ENCODE measurements at places on chromosomes 13 and 19.

DNA sequence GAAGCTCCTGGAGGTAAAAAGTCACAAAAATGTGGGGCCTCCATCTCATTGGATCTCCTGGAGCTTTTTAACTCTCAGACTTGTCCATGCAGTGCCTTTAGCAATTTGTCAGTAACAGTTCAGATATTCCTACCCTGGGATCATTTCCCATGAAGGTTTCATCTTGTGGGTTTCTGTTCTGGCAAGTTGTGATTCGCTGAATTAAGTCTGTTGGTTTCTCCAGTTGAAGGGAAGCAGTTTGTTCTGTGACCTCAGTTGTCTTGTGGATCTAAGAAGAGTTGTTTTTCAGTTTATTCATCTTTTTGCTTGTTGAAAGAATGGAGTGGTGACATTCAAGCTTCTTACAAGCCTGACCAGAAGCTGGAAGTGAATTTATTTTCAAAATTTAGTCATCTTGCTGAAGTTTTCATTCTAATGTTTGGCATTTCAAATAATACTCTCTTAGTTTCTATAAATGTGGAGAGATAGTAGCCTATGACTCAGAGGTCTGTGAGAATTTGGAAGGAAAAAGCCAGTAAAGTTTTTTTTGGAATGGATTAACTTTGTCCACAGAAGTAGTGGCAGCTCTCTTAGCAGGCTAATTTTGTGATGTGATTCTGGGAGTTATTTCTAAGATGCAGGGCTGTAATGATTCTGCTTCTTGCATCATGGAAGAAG, 120.1 kb upstream of the CSNK1A1L start:
- peak; percentile 94 for DNase-seq

DNA sequence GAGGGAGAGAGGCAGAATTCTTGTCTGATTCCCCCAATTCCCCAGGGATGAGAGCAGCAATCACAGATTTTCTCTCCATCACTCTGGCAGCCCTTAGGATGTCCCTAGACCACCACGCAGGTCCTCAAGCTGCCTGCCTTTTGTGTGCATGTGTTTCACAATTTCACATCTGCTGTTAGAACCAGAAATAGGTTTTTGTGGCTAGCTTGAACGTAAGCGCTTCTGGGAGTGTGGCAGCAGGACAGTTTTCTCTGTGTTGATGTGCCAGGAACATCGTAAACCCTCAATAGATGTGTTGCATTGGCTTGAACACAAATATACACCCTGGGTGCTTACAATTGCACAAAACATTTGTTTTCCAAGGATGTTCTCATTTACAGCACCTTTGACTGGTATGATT, 78.8 kb upstream of the TMTC4 start:
- no peak for DNase-seq

- DNase-seq = peak; percentile 81
Measured at GRCh38 chr19:13849991-13850909, 26.7 kb upstream of the NANOS3 start.

DNA sequence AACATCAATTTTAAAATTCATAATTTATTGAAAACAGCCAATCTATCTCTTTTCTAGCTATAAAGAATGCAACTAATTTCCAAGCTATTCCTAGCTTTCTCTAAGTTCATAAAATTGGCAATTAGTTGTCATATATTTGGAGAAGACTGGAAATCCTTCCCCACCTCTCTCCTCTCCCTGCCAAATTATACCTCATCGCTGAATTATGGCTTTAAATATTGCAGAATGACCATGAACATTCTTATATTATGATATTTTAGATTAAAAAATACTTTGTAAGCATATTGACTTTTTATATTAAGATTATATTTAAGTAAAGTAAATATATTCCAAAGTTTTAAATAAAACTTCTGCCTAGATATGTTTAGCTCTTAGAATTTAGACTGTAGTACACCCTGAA, 58.2 kb downstream of the ESD start:
- no peak for DNase-seq

- DNase-seq = peak; percentile 74
Measured at GRCh38 chr13:107842562-107843180, 372.7 kb downstream of the LIG4 start.

GRCh38 chr13:49521224-49521623, 25.5 kb downstream of the PHF11 start:
- DNase-seq = no peak

DNA sequence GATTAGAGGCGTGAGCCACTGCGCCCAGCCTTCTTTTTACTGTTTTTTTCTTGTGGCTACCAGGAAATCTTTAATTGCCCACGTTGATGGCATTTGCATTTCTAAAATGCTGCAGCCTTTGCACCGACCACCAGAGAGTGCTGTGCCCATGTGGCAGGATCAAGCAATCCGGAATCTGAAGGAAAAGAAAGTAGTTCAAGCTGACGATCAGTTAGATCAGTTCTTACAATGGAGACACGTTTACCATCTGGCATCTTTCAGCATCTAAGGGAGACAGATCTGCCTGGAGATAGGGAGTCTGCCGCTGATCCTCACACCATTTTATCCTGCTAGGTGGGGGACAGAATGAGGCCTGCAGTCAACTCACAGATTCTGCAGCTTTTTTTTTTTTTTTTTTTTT, 19.9 kb downstream of the TINCR start:
- peak; percentile 30 for DNase-seq

- peak; percentile 16 for DNase-seq
Measured at GRCh38 chr19:6233056-6233826, 46.5 kb downstream of the MLLT1 start.

DNA sequence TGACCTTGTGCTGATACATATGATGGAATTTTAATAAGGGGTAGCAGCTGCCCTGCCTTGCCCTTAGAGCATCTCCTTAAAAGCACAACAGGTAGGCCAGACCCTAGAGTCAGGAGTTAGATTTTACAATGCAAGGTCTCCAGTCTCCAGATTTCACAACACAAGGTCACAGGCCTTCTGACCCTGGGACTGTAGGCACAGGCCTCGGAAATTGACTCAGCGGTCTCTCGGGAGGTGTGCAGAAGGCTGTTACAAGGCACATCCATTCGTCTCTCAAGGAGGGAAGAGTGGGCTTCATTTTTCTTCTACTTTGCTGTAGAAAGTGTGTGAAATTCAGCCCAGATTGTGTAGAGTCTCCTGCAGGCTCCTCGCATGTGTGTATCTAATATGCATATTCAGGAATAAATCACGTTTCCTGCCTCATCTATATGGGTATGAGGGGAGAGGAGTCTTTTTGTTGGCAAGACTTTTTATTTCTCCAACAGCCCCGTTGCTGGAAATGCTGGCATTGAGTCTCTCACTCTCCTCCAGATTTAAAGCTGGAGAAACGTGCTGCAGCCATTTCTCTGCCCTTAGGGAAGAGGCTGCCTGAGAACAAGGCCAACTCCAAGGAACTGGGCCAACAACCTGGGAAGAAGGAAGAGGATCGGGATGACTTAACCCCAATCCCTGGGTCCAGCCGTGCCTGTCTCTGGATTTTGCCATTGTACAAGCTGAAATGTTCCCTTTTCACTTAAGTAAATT, 24.5 kb downstream of the UQCRFS1 start:
- DNase-seq = no peak

- DNase-seq = no peak
Measured at GRCh38 chr13:19673473-19674430, 40.3 kb downstream of the MPHOSPH8 start.

- no peak for DNase-seq
Measured at GRCh38 chr19:49432141-49433073, 7.2 kb downstream of the GFY start.

DNA sequence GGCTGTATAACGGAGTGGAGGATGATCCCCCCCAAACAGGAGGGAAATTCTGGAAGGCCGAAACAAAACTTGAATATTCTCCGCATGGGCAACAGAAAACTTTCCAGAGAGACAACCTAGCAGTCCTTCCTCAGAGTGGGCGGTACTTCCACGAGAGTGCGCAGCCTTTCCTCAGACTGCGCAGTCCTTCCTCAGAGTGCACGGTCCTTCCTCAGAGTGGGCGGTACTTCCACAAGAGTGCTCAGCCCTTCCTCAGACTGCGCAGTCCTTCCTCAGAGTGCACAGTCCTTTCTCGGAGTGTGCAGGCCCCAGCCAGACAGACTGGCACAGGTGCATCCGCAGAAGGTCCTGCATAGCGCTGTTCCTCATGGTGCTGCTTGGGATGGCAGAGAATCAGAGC, 12.7 kb upstream of the GALP start:
- no peak for DNase-seq

DNA sequence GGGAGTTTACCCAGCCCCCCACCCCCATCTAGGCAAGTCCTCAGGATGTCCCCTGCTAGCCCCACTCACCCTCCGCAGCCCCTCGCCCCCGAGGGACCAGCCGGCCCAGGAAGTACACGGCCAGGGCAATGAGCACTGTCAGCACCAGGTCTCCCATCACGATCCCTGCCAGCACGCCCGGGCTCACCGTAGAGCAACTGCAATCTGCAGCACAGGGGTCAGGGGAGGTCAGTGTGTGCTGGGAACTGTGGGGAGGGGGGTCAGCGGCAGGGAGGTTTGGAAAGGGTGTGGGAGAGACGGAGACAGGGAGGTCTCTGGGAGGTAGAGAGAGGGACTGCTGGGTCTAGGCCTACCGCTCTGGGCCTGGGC, 734 bp downstream of the TYROBP start:
- DNase-seq = no peak

DNA sequence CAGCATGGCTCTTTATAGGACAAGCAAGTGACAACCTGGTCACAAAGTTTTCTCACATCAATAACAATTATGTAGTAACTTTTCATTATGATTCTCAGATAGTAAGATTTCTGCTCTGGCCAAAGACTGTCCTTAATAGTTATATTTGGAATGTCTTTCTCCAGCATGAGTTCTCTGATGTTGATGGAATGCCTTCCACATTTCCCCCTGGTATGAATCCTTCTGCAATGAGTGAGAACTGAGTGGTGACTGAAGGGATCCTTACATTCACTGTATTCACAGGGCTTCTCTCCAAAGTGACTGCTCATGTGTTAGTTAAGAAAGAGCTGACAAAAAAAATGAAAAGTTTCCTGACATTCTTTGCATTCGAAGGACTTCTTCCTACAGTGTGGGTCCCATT, 13.2 kb downstream of the ZNF550 start:
- no peak for DNase-seq

- no peak for DNase-seq
Measured at GRCh38 chr19:55146078-55146704, 2.8 kb downstream of the TNNT1 start.

DNA sequence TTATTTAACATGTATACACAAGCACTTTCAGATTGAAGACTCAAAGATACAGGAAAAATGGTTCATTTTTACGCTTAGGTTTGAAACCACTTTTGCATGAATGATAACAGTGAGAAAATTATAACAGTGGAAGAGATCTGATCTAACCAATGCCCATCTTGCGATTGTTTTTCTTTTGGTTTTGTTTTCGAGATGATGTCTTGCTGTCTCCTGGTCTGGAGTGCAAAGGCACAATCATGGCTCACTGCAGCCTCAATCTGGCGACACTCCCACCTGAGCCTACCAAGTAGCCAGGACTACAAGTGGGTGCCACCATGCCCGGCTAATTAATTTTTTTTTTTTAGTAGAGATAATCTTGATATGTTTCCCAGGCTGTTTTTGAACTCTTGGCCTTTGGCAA, 10.2 kb upstream of the EID2 start:
- DNase-seq = no peak

DNA sequence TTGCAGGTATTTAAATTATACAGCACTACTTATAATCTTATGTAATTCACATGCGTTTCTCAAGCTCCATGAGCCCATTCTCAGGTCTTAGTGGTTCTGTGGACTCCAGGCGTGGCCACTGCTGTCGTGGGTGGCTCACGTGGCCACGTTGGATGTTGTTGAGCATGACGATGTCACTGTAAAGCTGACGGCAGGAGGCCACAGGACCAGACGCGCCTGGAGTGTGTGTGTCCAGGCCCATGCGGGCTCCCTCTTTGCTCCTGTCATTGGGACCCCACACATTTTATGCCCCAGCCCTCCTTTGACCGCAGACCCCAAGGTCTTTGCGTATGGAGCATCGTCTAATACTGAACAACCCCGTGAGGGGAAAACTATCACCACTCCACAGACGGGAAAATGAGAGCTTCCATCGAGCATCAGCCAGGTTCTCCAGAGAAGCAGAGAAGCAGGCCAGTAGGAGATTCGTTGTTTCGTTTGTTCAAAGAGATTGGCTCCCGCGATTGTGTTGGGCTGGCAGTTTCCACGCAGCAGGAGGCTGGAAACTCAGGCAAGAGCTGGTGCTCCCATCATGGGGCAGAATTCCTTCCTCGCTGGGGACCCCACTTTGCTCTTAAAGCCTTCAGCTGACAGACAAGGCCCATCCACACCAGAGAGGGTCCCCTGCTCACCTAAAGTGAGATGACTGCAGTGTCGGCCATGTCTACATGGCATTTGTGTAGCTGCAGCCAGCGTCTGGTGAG, 129.3 kb upstream of the SPACA7 start:
- no peak for DNase-seq

DNA sequence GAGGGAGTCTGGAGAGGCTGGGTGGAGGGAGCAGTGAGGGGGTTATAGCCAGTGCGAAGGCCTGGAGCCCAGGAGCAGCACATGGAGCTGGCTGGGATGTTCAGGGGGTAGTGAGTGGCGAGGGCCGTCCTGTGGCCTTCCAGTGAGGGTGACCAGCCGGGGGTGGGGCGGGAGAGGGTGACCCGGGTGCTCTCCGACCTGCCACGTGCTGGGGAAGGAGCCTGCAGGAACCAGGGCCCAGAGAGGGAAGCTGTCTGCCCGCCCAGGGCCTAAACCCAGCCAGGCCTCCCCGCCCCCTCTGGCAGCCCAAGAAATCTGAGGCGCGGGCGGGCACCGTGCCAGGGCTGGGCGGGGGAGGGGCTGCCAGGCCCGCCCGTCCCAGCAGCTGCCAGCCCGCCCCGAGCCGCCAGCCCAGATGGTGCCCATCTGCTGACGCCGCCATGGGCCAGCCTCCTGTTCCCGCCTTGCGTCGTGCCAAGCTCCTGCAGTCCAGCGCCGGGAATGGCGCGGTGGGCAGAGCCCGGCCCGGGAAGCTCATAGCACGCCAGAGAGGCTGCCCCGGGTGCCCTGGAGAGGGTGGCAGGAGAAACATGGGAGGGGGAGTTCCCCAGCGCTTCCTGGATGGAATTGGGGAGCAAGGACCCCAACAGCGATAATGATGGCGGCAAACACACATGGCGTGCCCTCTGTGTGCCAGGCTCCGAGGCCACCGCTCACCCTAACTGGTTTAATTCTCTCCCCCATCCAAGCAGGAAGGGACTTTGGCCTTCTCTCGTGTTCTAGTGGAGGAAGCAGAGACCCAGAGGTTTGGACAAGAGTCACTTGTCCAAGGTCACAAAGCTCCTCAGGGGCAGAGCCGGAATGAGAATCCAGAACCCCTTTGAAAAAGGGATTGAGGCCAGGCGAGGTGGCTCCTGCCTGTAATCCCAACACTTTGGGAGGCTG, 21.5 kb downstream of the NFIC start:
- peak; percentile 57 for DNase-seq

Measured in fibroblast of skin of back (primary cell).